ENCODE measurements at places on chromosomes 1 and 21. TPM values are rescaled to one million over a fixed set of nuclear protein-coding genes. Genes with fewer than 3 reads are reported as not detected.

SERINC2 gene
- total RNA-seq, result not detected

TSSK3 gene
- total RNA-seq, result 2.3 TPM

TMEM61 gene
- total RNA-seq, result not detected

DNA sequence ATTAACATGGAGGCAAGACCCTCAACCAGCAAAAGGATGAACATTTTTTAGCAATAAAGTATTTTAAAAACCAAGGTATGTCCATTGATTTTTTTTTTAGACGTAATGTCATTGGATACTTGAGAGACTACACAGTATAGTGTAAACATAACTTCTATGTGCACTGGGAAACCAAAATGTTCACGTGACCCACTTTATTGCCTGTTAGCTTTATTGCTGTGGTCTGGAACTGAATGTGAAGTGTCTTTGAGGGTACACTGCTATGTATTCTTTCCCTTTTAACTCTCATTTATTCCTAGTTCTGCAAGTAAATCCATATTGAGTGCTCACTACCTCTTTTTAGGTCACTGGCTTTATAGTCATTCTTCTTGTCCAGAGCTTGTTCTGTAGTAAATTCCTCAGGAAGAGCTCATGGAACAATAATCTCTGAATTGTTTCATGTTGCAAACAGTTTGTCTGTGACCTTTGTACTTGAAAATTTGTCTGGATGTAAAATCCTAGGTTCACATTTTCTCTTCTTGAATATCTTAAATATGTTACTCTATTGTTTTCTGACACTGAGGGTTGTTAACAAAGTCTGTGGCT lies 20.6 kb downstream of the ABCD3 start:
- no peak for DNase-seq

DNA sequence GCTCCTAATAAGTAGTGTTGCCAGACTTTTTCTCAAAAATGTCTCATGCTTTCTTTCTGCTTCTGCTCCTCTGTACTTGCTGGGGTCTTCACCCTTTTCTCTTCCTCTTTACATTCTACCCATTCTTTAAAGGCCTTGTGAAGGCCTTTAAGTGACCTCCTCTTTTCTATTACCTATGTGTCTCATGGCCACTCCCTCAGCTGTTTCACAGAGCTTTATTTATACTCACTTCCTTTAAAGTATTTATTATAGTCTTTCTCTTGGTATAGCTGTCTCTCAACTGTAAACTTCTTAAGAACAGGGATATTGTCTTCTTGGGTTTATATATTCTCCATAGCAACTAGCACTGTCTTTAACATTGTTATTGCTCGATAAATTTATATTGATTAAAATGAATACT lies 792 bp downstream of the GOLPH3L start:
- DNase-seq, result no peak

Data from activated CD4-positive, alpha-beta T cell treated with anti-CD3 and anti-CD28 coated beads, Interleukin-2, amount 10 ng/mL, durations not matched to agents 24 days and 14 days (primary cell).